ENCODE measurements at places on chromosomes 1 and 21.

- no peak for DNase-seq
These were observed 187.7 kb upstream of the SGIP1 start for GRCh38 chr1:66346057-66346795.

DNA sequence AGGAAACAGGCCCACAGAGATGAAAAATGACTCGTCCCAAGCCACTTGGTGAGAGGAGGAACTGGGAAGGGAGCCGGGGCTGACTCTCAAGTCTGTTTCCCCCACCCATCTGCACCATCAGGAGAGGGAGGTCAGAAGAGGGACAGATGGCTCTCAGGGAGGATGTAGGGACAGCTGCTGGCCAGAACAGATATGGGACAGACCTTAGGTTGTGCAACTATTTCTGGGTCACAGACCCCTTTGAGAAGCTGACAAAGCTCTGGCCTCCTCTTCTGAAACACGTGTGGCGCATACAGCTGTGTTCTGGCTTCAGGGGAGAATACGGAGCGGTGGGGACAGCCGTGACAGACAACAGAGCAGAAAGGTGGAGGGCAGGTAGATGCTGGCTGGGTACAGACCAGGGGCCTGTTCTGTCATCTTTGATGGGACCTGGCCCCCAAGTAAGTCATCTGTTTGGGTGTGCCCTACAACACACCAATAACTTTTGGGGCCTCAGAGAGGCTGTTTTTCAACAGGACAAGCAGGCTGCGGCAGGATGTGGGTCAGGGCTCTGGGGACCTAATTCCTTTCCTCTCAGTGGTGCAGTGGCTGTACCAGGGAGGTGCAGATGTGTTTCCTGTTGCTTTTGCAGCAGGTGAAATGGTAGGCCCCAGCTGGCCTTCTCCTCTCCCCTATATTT is 7.3 kb downstream of the SH3BGRL3 start:
- DNase-seq, result no peak

- no peak for DNase-seq
These were observed 127.8 kb downstream of the RGS7 start for GRCh38 chr1:241229216-241229615.

DNA sequence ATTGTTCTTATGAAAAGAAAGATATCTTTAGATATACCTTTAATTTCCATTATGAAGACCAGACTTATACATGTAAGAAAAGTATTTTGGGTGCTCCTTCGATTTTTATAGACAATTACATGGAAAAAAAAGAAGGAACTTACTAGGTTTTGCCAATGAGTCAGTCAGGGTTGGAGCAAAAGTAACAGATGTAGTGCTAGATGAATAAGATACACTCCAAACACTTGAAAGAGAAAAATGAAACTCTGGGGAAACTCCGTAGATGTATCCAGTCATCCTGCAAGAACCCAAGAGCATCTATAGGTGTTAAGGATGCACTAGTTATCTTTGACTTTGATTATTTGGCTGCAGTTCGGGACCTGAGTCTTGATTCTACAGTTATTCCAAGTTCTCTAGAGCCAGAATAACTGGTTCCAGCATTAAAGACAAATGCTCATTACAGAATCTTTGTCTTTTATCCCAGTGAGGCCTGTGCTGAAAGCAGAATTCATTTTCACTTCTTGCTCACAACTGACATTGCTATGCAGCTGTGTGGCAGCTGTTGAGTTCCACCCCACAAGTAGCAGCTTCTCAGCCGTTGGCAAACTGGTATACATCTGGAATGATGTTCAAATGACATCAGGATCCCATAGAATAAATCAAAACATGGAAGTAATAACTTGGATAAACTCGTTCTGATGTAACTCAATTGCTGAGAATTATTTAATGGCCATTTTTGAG is 326.1 kb downstream of the ASTN1 start:
- no peak for DNase-seq

- DNase-seq, result peak; percentile 35
These were observed 12.5 kb upstream of the SPATC1L start for GRCh38 chr21:46196733-46197132.

DNA sequence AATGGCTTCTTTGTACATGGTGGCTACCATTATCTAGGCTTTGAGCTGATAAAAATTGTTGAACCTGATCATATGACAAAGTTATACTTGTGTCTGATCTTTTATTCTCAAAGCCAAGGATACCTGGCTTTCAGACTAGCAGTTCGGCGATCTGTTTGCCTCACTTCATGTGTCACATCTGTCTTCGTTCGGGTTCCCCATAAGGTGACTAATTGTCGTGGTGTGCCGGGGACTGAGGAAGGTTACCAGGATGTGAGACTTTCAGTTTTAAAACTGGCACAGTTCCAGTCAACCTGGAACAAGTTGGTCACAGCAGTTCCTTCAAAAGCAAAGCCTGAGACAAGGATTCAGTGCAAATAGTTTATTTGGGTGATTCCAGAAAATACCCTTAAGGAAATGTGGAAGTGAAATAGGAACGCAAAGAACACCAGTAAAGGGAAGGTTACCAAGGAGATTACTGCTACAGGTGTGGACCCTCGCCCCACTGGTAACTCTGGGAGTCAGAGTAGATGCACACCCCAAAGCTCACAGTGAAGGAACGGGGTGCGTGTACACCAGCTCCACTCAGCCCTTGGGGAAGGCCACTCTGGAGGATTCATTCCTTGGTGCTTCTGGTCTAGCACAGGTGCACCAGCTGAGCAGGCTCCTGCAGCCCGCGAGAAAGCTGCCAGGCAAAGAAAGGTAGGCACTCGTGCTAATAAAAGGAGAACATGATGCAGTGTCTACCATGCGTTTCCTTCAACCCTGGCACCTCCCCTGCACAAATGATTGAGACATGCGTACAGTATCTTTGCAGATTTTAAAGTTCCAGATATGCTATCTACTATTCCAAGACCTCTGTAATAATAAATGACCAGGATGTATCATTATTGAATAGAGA is 69.0 kb downstream of the VWA5B1 start:
- DNase-seq, result no peak

DNA sequence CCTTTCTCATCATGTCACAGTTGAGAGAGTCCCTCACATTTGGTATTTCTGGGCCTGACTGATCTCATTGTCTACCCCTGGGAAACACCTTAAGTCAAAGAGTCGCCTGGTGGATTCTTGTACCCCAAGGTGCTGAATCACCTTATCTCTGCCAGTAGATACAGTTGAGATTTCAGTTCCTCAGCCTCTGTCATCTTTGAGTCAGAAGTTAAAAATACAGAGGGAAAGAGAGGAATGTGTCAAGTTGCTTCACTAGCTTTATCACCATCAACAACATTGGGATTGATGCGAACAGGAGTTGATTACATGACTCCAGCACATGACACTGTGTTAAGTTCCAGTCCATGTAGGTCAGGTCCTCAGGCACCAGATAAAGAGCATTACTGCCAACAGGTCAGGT is 513.0 kb downstream of the NUF2 start:
- no peak for DNase-seq

DNA sequence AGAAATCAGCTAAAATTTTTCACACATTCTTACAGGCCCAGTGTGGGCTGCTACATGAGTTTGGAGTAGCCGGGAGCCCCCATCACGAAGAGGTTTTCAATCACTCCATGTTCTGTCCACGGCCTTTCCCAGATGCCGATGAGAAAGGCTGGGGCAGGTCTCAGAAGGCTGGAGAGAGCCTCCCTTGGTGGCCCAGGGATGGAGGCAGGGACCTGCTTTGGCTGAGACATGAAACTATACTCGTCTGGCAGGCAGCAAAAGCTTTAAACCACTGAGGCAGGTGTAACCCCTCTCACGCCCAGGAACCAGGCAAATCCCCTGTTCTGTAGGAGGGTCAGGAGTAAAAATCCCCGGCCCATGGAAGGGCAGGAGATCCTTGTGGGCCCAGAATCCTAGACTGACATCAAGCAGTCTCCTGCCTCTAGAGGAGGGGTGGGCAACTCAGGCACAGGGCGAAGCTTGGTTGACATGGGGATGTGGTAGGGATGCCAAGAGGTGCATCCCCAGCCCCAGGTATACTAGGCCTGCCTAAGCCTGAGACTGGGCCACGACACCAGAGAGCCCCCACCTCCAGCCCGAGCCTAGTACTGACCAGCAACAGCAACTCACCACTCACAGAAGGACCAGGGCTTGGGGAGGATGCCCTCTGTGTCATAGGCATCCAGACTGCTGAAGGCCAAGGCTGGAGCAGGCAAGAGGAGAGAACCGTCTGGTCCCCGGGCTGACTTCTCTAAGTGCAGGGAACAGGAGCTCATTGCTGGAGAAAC is 9.1 kb downstream of the MMEL1 start:
- no peak for DNase-seq

DNA sequence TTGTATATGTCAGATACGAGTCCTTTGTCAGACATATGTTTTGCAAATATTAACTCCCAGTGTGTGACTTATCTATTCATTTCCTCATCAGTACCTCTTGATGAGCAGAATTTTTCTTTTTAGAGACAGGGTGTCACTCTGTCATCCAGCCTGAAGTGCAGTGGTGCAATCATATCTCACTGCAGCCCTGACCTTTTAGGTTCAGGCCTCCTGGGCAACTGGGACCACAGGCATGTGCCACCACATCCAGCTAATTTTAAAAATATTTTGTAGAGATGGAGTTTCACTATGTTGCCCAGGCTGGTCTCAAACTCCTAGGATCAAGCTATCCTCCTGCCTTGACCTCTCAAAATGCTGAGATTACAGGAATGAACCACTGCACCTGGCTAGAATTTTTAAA is 93.0 kb downstream of the HLCS start:
- no peak for DNase-seq

DNA sequence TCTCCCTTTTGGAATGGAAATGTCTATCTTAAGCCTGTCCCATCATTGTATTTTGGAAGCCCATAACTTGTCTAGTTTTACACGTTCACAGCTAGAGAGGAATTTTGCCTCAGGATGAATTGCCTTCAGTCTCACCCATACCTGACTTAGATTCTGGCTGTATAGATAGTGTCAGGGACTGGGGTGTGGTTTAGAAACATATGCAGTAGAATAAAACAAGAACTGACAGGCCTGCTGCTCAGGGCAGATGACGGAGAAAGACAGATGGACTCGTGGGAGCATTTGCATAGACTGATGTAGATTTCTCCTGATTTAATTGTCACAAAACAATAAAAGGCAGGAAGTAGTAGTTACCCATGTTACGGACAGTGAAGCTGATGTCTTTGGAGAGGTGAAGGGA is 166.7 kb downstream of the UCK2 start:
- DNase-seq, result no peak

GRCh38 chr1:58927041-58927721 is 143.3 kb upstream of the JUN start:
- no peak for DNase-seq

DNA sequence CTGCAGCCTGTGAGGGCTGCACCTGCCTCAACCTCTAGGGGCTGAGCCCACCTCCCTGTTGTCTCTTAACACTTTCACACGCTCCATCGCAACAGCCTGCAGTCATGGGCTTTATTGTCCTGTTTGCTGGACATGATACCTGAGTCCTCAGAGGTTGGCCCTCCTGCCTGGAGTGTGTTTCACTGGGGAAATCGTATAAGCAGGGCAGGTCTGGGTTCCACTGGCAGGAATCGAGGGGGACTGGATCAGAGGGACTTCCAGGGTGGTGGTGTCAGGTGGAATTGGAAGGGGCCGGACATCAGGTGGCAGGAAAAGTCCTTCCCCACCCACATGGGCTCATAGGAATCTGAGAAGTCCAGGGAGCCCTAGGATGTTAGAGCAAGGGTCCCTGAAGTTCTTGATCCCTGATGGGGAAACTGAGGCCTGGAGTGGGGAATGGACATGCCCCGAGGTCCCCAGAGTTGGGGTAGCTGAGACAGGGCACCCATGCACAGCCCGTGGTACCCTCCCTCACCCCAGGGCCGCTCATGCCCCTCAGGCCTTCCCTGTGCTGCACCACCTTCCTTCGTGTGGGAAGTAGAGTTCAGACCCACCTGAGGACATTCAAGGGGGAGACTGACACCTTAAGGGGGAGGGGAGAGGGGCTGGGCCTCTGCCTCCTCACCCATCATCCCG is 66.6 kb downstream of the PIK3CD start:
- no peak for DNase-seq

GRCh38 chr1:196209983-196210382 is 398.3 kb downstream of the KCNT2 start:
- DNase-seq, result no peak

DNA sequence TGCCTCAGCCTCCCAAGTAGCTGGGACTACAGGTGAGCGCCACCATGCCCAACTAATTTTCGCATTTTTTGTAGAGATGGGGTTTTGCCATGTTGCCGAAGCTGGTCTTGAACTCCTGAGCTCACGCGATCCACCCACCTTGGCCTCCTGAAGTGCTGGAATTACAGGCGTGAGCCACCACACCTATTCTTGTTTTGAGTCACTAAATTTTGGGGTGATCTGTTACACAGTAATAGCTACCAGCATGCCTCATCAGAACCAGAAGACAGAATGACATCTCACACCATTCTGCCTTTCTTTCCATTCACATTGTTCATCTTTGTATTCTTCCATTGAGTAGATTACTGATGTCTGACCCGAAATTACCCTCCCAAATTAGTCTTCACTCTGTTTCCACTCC is 9.1 kb downstream of the RHBDL2 start:
- no peak for DNase-seq

DNA sequence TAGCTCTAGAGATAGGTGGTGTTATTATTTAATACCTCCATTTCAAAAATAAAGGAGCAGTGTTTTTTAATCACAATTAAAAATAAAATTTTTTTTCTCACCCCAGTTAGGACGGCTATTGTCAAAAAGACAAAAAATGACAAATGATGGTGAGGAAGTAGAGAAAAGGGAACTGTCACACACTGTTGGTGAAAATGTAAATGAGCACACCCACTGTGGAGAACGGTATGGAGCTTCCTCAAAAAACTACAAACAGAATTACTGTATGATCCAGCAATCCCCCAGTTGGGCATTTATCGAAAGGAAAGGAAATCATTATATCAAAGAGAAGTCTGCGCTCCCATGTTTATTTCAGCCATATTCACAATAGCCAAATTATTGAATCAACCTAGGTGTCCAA is 148.7 kb upstream of the NR5A2 start:
- DNase-seq, result no peak

DNA sequence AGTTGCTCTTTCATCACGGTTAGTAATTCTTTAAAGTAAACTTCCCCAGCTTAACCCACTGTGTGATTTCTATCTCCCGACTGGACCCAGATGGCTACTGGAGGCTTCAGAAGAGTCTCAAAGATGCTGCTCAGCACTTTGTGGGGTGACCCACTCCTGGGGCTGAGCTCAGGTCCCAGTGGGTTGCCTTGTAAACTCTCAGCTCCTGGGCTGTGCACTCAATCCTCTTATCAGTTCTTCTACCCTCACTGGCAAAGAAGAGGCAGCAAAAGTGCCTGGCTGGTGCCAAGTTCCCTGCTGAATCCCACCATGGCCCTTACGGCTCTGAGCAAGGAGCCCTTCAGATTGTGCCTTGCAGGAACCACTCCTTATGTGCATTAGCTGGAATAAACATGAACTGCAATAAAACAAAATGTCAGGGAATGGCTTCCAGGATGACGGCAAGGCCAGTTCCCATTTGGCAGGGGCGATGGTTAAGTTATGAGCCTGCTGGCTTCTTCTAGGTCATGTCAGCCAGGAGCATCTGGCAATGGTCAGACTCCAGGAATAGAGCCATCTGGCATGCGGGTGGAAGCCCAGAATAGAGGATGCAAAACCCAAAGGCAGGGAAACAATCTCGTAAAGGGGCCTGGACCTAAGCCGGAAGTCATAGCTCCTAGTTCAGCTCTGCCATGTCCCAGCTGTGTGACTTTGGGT is 6.8 kb downstream of the MYOC start:
- DNase-seq, result no peak

- DNase-seq, result peak; percentile 85
These were observed 23.1 kb downstream of the DYRK3 start for GRCh38 chr1:206658264-206658980.

GRCh38 chr21:14482165-14482564 is 64.0 kb downstream of the SAMSN1 start:
- no peak for DNase-seq

- peak; percentile 81 for DNase-seq
These were observed 260.5 kb downstream of the PRDM2 start for GRCh38 chr1:13960375-13960987.

Measured in ecto neural progenitor cell (in vitro differentiated cells).